CD8-positive, alpha-beta memory T cell (primary cell): ENCODE measurements at places on chromosomes 6 and 20.

GRCh38 chr20:22789676-22790075 lies 205.3 kb upstream of the FOXA2 start:
- no peak for DNase-seq

DNA sequence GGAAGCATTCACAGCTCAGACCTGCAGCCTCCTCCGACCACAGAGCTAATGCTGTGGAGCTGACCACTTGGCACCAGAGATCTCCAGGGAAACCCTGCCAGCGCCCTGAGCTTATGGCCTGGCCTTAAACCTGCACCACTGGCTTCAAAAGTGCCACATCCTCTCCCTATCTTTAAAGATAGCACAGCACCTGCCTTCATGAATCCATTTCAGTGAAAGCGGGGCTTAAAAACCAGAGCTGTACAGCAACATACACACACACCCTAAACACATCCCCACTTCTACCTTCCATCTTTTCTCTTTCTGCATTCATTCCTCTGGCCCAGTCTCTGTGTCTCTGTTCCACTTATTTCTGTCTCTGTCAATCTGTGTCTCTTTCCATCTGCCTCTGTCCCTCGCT lies 59.8 kb upstream of the CCDC167 start:
- no peak for DNase-seq

GRCh38 chr6:33967966-33968724 lies 164.3 kb upstream of the MLN start:
- DNase-seq, result peak; percentile 3

DNA sequence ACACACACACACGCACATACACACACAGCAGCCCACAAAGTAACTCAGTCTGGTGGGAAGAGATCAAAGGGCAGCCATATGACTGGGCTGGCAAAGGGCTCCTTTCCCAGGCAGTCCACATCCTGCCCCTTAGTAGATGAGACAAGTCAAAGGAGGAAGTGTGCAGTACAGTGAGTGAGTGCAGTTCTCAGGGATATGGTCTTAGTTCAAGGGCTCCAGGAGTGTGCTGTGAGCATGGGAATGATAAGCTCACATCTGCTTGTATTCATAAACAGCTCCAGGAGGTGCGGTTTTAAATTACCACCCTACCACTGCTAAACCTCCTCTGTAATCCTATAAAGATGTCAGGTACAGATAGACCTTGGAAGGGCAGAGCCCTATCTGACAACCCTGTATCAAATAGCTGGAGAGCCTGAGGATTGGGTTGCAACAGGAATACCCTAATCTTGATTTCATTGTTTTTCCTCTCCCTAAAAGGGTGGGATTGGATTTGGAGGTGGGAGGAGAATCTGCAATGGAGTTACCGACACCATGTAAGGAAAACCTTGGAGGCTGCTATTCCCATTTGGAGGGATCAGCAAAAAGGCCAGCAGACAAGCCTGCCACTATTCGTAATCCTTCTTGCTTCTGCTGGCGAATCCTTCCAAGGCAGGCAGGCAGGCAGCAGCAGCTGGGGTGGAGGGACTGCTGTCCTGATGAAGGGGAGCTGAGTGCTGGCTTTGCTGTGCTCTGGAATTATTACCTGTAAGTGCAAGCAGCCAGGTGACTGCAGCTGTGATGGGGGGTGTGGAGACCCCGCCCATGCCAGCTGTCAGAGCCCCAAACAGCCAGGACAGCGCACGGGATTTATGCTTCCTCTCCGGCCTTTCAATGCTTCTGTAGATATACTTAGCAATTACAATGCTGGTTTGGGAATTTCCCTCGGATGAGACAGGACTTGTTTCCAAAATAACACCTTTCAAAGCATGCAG lies 342.7 kb downstream of the PRL start:
- DNase-seq, result no peak

DNA sequence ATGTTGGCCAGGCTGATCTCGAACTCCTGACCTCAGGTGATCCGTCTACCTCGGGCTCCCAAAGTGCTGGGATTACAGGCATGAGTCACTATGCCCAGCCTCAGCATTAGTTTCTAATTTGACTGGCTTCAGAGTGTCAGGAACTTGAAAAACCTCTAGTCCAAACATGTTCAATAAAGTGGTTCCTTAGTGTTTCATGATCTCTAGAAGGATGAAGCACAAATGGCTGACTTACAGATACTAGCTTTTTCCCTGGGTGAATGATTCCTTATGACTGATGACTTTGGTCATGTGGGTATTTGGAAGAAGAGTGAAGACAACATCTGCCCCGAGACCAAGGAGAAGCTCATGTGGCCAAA lies 16.4 kb downstream of the GLYATL3 start:
- no peak for DNase-seq

DNA sequence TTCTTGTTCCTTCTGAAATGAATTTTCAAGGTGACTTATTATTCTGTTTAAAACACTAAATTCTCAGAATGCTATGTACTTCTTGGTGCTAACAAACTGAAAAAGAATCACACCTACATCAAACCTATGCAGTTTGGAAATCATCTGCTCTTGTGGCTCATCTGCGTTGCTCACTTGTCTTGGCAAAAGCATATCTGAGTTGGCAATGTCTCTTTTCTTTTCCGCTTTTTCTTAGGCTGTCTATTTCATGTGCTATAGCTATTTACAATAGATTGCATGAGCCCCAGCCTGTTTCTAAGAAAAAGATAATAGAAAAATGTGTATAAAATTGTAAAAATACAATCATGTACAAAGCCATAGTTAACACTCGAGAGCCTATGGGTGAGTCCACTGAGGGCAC lies 348.9 kb upstream of the AGPAT4 start:
- DNase-seq, result no peak

- DNase-seq, result no peak
Observed at GRCh38 chr6:70398783-70399728, 14.3 kb upstream of the FAM135A start.

GRCh38 chr6:41771058-41771983 lies 8.4 kb downstream of the FRS3 start:
- DNase-seq, result no peak

DNA sequence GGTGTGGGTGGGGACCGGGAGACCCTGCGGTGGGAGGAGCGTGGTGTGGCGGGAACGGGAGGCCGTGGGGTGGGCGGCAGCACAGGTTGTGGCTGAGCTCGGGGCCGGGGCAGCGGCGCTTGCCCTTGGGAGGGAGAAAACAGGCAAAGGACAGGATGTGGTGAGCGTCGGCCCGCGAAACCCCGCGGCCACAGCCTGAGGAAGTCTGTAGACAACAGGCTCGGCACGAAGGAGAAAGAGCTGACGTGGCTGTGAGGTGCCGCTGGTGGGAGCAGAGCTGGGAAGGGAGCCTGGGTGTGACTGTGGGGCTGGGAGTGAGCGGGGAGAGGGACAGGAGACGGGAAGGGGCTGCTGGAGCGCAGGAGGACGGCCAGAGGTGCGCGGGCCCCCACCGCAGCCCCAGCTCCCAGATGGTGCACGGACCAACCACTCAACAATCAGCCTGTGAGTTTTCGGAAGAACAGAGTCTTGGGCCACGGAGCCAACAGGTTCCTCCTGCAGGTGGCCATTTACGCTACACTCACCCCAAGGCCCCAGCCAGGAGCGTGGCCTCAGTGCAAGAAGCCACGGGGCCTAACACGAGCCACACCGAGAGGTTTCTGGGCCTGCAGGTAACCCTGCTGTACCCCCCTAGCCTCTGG lies 202.8 kb downstream of the DLL1 start:
- DNase-seq, result peak; percentile 50

- DNase-seq, result no peak
Observed at GRCh38 chr20:24643731-24644626, 174.6 kb downstream of the SYNDIG1 start.

- DNase-seq, result peak; percentile 29
Observed at GRCh38 chr6:122476131-122476530, 4.5 kb upstream of the SERINC1 start.

DNA sequence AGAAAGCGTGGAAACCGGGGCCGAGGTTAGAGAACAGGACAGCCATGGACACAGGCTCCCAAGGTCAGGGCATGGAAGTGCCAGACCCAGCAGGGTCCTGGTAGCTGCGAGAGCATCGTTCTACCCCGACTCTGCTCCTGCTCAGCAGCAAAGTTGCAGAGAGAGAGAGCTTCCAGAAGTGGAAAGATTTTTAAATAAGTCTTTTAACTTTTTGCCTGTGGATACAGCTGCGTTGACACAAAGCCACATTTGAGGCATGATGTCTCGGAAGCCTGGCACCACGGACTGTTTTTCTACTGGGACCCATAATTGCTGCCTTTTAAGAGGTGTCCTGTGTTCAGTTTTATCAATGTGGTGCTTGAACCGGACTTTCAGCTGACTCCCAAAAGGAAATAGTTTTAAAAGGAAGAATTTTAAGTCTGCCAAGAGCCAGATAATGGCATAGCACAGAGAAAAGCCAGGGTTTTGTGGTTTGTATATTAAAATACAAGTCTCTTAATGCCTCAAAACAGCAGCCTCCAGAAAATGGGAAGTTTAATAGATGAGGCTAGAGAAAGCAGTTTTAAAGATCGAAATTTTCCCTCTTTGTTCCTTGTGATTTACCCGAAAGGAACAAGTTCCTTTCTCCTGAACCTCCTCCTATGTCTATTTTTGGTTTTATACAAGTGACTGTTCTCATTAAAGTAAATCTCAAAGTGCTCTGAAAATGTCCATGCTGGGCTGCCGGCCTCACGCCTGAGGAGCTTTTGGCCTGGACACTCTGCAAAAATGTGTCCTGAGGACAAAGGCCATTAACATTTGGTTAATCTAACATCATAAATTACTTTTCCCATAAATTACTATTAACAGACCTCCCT lies 91.5 kb downstream of the RIN2 start:
- DNase-seq, result no peak

GRCh38 chr6:167394339-167394738 lies 69.5 kb downstream of the TTLL2 start:
- no peak for DNase-seq

DNA sequence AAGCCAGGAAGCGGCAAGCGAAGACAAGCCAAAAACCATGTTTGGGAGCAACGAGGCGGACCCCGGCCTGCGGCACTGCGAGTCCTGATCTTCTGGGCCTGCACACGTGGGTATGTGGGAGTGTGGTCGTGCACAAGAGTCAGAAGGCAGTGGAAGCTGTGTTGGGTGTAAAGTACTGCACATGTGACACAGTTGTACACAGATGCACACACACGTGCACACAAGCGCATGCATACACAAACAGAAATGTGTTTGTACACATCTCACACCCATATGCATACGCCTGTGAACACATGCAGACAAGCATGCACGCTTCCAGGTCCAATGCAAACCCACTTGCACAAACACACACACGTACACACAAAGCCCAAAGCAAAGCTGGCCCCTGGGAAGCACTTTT lies 52.6 kb upstream of the SLCO4A1 start:
- DNase-seq, result no peak

DNA sequence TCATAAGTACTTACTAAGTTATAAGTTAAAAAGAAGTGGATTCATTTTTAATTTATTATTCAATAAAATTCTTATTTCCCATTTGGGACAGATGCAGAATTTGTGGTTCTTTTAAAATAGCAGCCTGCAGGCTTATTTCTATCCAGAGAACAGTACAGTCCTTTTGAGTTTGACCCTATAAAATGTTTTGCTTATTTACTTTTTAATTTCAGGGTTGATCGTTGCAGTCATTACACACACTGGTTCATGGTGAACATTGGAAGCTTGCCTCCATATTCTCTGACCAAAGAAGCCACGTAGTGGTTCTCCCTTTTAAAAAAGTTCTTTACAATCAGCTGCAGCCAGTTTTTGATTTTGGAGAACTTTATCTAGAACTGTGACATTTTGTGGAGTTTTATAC lies 122.9 kb upstream of the PDE7B start:
- DNase-seq, result no peak

GRCh38 chr6:47690791-47691190 lies 7.6 kb upstream of the ADGRF4 start:
- no peak for DNase-seq

DNA sequence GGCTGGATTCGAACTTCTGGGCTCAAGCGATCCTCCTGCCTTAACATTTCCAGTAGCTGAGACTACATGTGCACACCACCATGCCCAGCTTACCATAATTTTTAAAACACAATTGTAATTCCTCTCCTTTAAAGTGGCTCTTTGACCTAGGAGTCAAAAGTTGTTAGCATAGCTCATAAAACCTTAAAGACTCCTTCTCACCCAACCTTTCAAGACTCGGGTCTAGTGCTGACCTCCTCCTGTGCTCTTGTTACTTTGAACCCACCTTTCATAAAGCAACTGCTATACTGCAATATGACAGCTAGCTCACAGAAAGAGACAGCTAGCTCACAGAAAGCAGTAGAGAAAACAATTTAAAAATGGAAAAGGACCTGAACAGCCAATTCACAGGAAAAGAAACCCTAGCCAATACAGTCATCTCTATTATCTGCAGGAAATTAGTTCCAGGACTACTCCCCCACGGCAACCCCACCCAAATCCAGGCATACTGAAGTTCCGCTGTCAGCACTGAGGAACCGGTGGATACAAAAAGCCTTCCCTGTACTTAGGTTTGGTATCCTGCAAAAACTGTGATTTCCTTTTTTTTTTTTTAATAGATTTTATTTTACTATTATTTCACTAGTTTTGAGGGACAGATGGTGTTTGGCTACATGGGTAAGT lies 20.3 kb downstream of the SSR1 start:
- no peak for DNase-seq

DNA sequence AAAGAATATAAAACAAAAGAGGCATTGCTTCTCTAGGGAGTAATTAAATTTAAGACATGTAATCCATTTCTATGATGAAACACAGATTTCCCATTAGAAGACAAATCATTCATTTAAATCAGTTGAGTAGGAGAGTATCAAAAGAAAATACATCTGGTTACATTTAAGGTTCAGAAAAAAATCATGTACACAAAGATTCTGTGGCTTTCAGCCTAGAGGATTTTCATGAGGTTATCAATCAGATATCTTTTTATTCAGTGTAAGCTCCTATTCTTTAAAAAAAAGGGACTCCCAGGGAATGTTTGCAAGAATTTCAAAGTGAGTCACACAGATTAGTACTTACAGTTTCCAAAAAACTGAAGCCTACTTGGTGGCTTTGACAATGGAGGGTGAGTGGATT lies 24.9 kb downstream of the COL21A1 start:
- no peak for DNase-seq

DNA sequence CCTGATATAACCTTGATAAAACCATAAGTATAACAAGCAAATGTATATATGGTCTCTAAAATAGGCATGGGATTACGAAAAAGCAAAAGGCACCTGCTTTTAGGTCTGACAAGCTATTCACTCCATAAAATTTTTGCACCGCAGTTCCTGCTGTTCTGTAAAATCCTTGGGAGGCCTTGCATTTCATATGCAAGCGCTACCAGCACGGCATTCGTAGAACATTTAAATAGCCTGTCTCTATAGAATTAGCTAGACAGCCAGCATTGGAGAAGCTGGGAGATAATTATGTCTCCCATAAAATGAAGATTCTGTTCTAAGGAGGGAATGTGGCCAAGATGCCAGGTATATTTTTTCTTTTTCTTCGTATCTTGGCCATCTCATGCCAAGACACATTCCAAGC lies 64.5 kb upstream of the ATXN1 start:
- no peak for DNase-seq

DNA sequence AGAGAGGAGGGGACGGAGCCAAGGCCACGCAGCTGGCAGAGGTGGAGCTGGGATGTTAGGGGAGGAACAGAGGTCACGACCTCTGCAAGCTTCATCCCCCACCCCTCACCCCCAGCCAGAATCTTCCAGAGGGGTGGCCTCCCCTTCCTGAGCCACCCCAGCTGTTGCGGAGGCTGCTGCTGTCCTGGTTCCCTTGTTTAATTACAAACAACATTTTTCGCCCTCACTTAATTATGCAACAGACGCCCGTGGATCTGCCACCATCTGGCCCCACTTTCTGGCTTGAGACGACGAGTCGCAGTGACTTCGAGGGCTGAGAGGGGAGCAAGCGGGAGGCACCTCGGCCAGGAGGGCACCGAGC lies 153.7 kb upstream of the PTPN1 start:
- DNase-seq, result no peak

GRCh38 chr6:39322306-39322850 lies at the start of gene KCNK16:
TSS of gene KCNK16 (minus strand) at chr6:39322702. CDS start at chr6:39322540, 162 bp downstream.
- DNase-seq, result no peak
